ENCODE measurements at places on chromosomes 13 and 19.
A peak's percentile ranks its signal among the peaks of the same experiment; 100 is the strongest.

GRCh38 chr13:29474991-29475390 is 120.5 kb downstream of the SLC7A1 start:
- peak; percentile 88 for DNase-seq

DNA sequence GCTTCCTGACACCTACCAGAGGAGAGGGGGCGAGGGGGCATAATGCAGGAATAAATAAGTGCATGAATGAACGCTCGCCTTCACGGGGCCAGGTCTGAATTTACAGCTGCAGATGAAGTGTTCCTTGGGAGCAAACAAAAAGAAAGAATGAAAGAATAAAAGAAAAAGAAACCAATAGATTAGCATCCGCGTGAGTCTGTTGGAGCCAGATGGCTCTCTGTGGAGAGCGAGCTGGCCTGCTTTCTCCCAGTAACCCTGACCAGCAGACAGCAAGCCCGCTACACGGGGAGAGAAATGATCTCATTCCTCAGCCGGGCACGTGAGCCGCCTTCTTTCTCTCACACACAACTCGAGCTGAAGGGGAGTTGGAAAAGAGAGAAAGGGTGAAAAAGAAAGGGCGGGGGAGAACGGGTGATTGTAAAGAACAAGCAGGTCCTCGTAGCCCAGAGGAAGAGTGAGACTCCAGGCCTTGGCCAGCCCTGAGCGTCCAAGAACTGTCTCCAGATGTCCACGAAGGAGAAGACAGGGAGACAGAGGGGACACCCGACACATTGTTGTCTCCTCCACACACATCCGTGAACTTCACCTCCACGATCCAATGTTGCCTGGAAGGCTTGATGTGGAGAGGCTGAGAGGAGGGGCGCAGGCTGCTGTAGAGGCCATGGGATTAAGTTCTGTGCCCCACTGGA is 81.4 kb downstream of the RNASEH2B start:
- DNase-seq: peak; percentile 73

DNA sequence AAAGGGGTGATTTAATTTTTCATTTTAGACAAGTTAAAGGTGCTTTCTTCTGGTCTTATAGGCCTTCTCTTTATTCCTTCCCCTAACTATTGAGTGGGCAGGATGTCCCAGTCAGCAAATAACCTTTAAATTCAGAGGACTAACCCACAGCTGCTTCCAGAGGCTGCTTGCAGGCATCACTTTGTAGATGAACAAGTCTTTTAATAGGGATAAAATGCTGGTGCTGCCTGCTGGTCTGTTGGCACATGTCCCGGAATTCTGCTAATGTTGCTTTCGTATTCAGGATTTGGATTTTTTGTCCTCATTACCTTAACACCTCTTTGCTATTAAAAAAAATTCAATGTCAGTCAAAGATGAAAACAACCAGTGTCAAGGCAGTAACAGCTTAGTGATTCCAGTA is 132.7 kb upstream of the KL start:
- peak; percentile 19 for DNase-seq

DNA sequence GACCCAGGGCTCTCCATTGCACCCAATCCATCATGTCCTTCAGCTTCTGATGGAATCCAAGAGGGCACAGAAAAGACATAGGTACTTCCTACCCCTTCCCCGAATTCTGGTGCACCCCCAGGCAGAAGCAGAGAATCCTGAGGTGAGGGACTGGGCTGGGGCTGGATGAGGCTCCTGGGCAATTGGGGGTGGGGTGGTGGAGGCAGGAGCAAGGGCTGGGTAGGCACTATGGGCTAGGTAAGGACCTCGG is 2.7 kb upstream of the KCNC3 start:
- no peak for DNase-seq

DNA sequence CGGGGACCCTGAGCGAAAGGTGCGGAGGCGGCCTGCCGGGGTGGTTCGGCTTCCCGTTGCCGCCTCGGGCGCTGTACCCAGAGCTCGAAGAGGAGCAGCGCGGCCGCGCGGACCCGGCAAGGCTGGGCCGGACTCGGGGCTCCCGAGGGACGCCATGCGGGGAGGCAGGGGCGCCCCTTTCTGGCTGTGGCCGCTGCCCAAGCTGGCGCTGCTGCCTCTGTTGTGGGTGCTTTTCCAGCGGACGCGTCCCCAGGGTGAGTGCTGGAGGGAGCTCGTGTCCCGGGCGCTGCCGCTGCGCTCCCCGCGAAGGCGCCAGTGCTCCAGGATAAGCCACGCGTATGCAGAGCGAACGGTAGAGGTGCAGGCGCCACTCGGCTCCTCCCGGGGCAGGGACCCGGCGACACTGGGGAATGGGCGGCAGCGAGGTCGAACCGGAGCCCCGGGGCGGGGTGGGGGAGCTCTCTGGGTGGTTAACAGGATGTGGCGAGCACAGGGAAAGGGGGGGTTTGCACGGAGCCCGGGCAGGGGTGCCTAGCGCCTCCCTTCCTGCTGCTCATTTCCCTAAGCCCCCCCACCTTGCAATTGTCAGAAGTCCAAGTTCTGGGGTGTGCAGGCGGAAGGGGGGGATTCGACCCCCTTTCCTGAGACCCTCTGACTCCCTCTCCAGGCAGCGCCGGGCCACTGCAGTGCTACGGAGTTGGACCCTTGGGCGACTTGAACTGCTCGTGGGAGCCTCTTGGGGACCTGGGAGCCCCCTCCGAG is at the start of gene IL27RA:
Gene IL27RA (plus strand): TSS at position 44 of the 762 bp plus-strand sequence. CDS start 111 bp downstream, at position 155.
- DNase-seq: peak; percentile 26

DNA sequence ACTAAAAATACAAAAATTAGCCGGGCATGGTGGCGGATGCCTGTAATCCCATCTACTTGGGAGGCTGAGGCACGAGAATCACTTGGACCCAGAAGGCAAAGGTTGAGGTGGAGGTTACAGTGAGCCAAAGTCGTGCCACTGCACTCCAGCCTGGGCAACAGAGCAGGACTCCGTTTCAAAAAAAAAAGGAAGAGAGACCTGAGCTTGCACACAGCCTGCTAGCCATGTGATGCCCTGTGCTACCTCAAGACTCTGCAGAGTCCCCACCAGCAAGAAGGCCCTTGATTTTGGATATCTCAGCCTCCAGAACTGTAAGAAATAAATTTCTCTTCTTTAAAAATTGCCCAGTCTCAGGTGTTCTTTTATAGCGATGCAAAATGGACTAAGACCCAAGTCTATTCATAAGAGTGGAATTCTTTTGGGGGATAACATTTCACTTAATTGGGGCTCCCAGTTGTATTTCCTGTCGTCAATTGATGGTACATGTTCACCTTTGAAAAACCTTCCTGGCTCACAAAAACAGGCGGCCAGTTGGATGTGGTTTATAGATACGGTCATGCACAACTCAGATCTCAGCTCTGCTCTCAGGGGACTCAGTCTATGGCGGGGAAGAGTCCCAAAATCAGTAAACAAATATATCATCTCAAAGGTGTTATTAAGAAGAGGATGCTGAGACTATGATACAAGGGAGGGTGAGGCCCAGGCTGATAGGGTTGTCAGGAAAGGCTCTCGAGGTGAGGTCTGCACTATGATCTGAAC is 2.4 kb upstream of the CHERP start:
- no peak for DNase-seq

DNA sequence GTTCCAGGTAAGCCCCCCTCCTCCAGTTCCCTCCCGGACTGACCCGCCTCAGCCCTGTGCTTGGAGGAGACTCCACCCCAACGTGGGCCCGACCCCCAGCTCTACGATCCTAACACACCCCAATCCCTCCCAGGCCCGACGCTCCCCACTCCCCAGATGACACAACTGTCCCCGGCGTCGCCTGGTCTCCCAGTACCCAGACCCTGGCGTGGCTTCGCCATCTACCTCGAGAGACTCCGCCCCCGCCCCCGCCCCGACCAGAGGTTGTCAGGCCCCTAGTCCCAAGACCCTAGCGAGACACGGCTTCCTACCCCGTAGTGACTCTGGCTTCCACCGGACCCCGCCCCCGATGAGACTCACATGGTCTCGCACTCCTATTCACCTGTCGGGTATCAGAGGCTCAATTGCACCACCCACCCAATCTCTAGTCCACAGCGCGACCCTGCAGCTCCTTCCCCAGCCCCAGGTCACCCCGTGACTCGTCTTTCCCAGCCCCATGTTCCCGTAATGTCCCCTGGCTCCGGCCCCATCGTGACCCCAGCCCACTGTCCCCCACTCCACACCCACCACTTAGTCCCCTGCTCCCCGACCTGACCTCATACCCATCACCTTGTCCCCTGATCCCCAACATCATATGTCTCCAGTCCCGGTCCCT is 2.9 kb downstream of the CD37 start:
- no peak for DNase-seq

DNA sequence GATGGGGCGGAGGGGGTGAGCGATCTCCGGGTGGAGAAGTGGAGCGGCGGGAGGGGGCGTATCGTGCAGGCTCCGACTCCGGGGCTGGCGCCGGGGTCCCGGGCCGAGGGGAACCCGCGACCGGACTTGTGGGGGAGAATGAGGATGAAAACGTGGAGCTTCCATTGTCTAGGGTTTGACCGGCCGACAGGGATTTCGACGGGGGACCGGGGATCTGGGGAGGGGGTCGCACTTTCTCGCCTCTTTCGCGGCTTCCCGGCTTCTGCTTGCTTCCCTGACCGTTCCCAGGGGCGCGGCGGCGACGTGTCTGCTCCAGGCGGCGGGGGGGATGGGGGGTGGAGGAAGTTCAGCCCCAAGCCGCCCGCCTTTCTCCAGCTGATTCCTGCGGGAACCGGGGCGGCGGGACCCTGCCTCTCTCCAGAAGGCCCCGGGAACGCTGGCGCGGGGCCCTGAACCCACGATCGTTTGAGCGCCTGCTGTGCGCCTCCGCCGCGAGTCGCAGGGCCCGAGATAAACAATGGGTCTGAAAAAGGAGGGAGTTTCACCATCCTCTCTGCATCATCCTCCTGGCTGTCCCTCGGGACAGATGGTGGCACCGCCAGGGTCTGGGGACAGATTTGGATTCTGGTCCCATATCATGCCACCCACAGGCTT is 790 bp downstream of the TPM4 start:
- no peak for DNase-seq

DNA sequence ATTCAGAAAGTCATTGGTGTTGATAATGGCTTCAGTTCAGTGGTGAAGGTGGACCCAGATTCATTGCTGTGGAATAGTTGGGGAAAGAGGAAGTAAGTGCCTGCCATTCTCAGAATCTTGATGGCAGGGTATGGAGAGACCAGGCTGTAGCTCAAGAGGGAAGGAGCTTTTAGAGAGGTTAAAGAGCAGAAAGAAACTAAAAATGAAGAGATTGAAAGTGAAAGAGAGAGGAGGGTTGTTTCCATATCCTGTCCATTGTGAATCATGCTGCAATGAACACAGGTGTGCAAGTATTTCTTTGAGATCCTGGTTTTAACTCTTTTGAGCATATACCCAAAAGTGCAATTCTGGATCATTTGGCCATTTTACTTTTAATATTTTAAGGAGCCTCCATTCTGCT is 12.5 kb downstream of the GJB6 start:
- DNase-seq: no peak

- no peak for DNase-seq
Measured at GRCh38 chr19:29940971-29941585, 961 bp upstream of the URI1 start.

GRCh38 chr13:33381906-33382305 is 96.4 kb upstream of the STARD13 start:
- no peak for DNase-seq

DNA sequence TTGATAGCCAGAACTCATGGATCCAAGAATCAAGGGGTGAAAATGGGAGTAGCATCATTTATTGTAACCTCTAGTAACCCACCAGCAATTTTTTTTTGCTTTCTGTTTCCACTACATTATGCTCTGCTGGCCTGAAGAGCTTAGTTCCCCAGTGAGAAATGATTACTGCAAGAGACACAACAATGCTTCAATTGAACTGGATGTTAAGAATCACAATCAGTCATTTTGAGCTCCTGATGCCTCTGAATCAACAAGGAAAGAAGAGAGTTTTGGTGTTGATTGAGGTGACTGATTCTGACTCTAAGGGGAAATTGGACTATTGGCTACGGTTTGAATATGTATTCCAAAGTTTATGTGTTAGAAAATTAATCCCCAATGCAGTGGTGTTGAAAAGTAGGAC is 1084.4 kb downstream of the SLITRK1 start:
- DNase-seq: no peak

DNA sequence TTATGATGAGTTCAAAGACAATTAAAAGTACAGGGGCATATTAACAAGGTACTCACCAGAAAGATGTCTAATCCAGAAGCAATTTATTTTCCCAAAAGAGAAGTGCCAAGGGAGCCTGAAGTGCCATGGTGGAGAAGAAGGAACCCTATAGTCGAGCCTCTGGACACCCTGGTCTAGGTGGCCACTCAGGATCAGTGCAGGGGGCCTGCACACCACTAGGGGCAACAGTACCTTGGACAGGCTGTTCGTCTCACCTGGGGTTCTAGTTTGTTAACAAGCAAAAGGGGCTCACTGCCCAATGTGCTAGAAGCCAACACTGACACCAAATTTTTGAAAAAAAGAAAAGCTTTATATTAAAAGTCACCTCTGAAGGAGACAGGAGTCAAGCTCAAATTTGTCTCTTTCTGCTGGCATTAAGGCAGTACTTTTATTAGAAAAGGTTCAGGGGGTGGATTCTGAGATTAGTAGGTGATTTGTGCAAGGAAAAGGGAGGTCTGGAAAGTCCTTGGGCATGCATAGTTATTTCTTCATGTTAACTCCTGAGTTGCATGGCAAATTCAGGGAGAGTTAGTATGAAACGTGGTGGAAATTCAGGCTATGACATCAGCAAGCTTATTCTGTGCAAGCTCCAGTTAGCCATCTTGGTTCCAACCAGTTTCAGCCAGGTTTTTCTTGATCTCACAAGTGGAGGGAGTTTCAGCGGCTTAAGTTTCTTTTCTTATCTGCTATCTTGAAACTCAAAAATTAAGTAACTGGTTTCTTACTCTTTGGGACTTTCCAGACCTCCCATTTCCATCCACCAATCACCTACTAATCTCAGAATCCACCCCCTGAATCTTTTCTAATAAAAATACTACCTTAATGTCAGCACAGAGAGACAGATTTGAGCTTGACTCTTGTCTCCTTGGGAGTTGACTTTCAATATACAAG is 884 bp upstream of the CBY2 start:
- no peak for DNase-seq

GRCh38 chr13:93473441-93474270 is 247.0 kb downstream of the GPC6 start:
- no peak for DNase-seq

- DNase-seq: no peak
Measured at GRCh38 chr13:53569453-53569852, 540.8 kb downstream of the OLFM4 start.

- DNase-seq: peak; percentile 73
Measured at GRCh38 chr13:50161052-50161451, 145.8 kb downstream of the KCNRG start.

- DNase-seq: peak; percentile 62
Measured at GRCh38 chr13:40120288-40120687, 464.8 kb downstream of the COG6 start.

DNA sequence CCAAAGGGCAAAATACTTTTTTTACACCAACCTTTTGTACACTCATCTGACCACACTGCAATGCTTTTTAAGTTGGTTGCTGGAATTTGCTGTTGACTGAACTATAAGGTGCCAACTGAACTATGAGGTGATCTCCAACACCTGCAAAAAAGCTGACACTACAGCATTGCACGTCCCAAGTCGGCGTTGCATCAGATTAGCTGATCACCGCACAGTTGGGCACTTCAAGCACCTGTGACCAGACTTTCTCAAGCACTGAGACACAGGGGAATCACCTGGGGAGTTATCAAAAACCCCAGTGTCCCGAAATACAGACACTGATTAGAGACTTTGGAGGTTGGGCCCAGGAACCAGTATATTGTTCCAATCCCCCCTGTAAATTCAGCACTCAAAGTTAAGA is 1.1 kb downstream of the NLRP11 start:
- DNase-seq: no peak

GRCh38 chr13:27427641-27428040 is 3.2 kb downstream of the GTF3A start:
- no peak for DNase-seq
